Activated CD4-positive, alpha-beta T cell treated with anti-CD3 and anti-CD28 coated beads for 1 hour (primary cell): ENCODE measurements at places on chromosomes 4 and X.

GRCh38 chr4:109444182-109444844, 10.7 kb downstream of the SEC24B start:
- no peak for DNase-seq

DNA sequence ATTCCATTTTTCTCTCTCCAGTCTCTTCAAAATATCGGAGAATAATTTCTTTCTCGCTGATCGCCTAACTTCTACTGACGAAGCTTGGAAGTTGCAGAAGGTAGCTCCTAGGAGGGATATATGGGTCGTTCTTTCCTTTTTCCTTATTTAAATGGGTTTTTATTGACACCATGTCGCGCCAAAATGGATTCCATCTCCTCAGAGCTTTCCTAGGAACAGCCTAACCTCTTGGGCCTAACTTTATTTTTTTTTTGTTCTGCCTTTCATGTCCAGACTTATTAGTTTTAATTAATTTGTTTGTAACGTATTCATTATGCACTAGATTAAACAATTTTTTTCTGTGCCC, 359.4 kb upstream of the ZCCHC13 start:
- no peak for DNase-seq

DNA sequence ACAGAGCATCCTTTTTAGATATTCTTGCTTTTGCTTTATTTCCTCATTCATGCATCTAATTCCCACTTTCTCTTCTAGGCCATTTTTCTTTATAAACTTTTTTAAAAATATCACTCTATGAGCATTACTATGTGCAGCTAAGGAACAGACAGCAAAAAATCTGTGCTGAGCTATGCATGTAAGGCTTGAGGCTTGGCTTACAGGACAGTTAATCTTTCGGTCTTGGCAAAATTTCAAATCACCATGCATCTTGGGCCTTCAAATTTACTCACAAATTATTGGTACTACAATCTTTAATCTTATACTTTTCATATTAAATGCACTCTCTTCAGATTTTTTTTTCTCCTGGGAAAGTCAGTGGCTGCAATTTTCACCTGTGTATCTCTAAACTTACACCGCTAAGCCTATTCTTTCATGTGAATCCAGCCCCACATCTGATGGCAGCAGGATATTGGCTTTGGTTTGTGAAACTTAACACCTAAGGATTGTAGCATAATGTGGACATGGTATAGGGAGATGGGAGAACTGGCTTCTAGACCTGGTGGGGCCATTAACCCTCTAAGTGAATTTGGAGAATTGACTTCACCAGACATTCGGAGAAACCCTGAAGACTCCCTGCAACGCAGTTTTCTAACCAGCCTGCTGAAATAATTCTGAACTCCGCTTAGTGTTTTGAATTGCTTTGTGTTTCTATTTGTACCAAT, 278.3 kb downstream of the SPRY1 start:
- DNase-seq = no peak

DNA sequence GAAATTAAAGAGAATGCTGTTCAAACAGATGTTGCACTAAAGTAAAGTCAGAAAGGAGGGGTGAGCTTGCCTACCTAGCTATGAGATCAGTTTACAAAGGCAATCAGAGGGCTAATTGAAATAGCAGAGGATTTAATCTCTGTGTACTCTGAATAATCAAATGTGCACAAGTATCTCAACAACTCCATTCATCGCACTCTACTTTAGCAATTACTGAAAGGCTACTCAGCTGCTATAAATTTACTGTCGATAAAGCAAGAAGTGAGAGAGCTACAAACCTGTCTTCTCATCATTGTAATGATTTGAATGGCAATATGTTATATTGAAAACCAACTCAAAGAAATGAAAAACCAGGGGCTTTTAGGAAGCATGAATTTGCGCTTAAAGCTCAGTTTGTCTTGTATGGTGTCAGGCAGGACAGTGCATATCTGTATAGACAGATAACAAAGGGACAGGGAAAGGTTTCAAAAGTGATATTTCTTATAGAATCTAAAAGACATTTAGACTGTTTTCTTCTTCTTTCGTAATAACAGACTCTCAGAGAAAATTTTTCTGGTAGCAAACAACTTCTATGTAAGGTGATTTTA, 34.8 kb downstream of the GC start:
- DNase-seq = no peak

- DNase-seq = no peak
These were observed 673 bp downstream of the PARM1 start for GRCh38 chr4:74933562-74934015.

DNA sequence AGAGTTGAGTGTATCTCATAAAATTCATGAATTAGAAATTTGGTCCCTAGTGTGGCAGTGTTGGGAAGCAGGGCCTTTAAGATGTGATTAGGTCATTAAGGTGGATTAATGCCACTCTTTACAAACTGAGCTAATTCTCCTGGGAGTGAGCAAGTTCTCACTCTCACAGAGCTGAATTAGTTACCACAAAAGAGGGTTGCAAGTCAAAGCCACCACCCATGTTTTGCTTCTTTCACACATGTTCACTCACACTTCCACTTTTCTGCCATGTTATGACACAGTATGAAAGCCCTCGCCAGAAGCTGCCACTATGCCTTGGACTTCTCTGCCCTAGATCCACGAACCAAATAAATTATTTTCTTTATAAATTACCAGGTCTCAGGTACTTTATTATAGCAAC, 332.1 kb downstream of the ARAP2 start:
- no peak for DNase-seq
